Common myeloid progenitor, CD34-positive (primary cell): ENCODE measurements at places on chromosomes 12 and 14.

- peak; percentile 90 for DNase-seq
Observed at GRCh38 chr12:107092669-107093416, 506 bp downstream of the CRY1 start.

- DNase-seq: no peak
Observed at GRCh38 chr12:131830335-131830913, 2.2 kb downstream of the MMP17 start.

DNA sequence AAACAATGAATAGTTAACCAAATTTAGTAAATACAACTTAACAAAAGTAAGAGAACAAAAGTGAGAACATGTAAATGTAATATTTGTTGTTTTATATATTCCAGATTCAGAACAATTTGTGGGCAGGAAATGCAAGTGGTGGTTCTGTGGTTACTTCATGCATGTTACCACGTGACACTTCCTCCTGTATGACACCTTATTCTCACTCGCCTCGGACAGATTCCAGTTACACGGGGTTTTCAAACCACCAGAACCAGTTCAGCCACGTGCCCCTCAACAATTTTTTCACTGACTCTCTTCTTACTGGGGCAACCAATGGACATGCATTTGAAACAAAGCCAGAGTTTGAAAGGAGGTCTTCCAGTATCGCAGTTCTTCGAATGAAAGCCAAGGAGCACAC lies 21.0 kb downstream of the ALX1 start:
- peak; percentile 71 for DNase-seq

DNA sequence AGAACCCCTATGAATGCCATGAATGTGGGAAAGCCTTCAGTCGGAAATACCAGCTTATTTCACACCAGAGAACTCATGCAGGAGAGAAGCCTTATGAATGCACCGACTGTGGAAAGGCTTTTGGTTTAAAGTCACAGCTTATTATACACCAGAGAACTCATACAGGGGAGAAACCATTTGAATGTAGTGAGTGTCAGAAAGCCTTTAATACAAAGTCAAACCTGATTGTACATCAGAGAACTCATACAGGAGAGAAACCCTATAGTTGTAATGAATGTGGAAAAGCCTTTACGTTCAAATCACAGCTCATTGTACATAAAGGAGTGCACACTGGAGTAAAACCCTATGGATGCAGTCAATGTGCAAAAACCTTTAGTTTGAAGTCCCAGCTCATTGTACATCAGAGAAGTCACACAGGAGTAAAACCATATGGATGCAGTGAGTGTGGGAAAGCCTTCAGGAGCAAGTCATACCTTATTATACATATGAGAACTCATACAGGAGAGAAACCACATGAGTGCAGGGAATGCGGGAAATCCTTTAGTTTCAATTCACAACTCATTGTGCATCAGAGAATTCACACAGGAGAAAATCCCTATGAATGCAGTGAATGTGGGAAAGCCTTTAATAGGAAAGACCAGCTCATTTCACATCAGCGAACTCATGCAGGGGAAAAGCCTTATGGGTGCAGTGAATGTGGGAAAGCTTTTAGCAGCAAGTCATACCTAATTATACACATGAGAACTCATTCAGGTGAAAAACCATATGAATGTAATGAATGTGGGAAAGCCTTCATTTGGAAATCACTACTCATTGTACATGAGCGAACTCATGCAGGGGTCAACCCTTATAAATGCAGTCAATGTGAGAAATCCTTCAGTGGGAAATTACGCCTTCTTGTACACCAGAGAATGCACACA lies 22.3 kb downstream of the ZNF268 start:
- peak; percentile 33 for DNase-seq

GRCh38 chr12:132205271-132206045 lies 61.2 kb downstream of the NOC4L start:
- DNase-seq: no peak

GRCh38 chr14:64843548-64843947 lies 36.2 kb downstream of the SPTB start:
- no peak for DNase-seq

- DNase-seq: no peak
Observed at GRCh38 chr12:51218607-51219161, 822 bp upstream of the POU6F1 start.

- DNase-seq: no peak
Observed at GRCh38 chr12:131441060-131441396, 269.9 kb upstream of the SFSWAP start.

DNA sequence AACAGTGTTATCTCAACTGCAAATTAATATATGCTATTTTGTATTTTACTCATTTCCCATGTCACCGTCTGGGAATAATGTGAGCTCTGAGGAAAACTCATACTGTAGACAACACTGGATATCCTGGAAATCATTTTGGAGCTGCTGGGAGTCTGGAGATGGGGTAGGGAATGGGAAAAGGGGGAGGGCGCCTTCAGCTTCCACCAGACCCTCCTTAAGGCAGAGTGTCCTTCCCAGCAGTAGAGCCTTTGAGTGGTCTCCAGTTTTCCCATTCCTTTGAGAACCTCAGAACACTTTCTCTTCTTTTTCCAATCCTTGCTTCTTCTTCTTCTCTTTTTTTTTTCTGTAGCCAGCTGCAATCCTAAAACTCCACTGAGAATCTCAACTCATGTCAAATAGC lies 5.4 kb upstream of the LRIG3 start:
- DNase-seq: no peak

DNA sequence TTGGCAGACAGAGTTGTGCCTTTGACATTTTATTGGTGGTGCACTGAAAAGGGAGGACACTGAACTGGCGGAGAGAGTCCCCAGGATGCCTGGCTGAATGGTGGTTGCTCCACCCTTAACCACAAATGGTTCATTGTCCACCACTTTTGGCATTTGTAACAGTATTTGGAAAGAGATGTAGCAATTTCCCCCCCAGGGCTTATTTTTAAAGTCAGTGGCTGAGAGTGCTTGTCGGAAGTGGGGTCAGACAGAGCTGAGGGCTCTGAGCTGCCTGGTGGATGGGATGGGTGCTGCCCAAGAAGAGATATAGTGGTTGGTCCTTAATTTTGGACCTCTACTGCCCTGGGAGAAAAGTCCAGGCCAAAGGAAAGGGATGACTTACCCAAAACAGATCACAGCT lies 31.5 kb upstream of the FGF6 start:
- no peak for DNase-seq

DNA sequence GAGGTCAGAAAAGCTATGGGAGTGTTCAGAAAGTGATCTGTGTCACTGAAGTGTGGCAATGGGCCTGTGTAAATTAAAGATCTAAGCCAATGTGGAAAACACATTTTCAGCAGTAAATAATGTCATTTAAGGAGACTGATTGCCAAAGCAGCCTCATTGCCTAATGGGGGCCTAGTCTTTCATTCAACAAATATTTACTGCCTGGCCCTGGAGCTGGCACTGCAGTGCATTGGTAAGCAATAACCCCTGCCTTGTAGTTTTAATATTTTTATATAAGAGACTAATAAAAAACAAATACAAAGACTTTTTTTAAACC lies 326.6 kb downstream of the BTG1 start:
- DNase-seq: no peak

DNA sequence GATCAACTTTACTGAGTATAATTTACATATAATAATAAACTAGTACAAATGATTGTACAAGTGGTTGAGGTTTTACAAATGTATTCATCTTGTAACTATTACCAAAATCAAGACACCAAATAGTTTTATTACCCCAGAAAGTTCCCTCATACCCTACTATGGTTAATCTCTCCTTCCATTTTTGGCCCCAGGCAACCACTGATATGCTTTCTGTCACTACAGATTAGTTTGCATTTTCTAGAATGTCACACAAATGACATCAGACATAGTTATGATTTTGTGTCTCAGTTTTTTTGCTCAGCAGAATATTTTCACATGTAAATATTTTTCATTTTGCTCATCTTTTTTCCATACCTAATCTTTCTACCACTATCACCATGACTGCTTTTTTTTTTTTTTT lies 49.1 kb downstream of the TMX1 start:
- no peak for DNase-seq

DNA sequence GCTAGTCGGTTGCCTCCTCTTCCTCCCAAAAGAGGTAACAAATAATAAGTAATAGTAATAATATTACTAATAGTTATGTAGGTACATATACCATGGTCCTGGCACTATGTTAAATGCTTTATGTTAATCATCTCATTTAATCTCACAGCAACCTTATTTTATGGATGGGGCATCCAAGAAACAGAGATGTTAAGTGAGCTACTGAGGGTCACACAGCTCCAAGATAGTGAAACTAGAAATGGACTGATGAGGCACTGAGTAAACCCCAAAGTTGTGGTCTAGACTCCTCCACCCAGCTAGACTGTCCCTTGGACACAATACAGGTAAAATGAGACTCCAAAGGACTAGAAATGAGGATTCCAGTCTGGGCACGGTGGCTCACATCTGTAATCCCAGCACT lies 15.1 kb downstream of the ZFHX2 start:
- no peak for DNase-seq
